GM13977 (cell line): ENCODE measurements at places on chromosomes 12 and 14.

GRCh38 chr14:101687756-101688546 lies 73.6 kb upstream of the PPP2R5C start:
- DNase-seq, result peak; percentile 6

GRCh38 chr14:51616724-51617409 lies 34.8 kb upstream of the FRMD6 start:
- DNase-seq, result no peak

DNA sequence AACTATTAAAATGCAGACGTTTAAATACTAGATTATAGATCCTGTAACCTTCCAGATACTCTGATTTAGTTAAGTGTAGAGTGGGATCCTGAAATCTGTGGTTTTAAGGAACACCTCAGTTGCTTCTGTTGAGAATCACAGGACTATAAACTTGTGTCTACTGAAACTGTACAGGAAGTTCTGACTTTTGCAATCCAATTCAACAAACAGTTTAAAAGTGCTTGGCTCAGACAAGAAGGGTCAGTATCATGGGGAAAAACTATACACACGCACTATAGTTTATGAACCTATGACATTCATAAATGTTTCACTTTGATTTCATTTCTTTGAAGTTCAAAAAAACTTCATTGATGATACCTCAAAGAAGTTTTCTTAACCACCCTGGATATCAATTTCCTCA lies 13.8 kb downstream of the PDE3A start:
- DNase-seq, result no peak

DNA sequence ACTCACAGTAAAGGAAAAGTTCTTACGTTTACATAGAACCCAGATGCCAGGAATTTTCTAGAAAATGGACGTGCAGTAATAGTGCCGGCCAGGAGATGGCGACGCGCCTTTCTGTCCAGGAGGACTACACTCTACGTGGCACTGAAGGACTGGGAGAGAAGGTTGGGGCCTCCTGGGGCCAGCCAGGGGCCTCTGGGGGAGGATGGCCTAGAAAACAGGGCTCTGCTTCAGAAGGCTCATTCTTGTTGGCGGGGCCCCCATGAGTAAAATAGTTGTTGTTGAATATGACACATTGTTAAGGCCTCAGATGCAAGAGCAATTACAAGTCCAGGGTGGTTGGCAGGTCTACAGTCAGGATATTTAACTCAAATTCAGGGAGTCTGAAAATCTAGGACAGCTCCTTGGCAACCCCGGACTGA lies 120.1 kb upstream of the MAX start:
- DNase-seq, result peak; percentile 60

DNA sequence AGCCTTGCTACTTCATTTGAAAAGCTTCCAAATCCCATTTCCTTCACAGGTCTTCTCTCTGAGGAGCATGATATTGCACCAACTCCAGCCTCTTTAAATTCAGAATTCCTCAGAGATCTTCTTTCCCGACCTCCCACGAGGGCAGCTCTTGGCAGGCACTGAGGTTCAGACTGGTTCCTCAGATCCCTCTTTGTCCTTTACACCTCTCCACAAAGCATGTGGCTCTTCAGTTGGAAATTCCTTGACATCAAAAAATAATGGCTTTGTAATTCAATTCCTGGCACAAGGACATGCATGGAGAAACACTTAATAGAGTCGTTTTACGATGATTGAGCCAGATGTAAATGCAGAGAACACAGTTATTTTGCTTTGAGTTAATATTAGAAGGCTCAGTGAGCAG lies 63.2 kb upstream of the TMX1 start:
- DNase-seq, result no peak

DNA sequence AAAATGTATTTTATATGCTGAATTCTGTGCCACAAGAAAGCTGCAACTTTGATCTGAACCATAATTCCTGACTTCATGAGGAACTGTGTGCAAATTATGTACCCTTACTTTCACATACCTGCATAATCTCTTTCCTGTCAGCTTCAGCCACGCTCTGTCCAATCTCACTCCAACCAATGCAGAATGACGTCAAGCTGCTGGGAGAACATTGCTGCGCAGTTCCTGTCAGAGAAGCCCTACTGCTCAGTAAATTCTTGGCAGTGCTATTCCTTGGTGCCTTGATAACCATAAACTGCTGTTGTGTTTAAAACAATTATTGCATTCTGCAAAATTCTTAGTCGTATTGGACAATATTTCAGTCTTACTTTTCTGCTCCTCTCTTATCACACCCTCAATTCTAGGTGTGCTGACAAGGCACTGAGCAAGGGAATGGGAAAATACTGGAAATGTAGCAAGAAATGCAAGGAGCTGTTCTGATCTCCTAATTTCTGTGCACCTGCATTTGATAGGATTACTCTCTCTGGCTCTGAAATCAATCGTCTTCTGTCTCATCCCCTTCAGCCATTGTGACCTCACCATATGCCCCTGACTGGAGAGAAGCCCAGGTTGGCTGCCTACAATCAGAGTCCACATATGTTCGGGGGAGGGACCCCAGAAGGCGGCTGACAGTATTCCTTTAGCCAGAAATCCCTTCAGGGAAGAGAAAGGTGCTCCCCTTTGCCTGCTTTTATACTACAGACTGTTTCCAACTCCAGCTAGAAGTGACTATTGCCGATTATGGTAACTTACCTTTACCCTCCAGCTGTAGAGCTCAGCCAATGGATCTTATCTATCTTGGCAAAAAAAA lies 274.9 kb upstream of the NOVA1 start:
- no peak for DNase-seq

DNA sequence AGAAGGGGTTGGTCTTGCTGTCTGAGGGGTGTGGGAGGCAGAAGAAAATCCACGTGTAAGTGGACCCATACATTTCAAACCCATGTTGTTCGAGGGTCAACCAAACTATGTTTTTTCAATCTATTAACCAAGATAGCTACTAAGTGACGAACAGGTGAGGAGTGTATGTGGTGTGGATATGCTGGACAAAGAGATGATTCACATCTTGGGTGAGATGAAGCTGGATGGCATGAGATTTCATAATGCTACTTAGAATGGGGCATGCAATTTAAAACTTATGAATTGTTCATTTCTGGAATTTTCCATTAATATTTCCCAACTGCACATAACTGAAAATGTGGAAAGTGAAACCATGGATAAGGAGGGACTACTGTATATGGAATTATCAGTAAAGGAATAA lies 17.9 kb upstream of the KTN1 start:
- DNase-seq, result no peak

DNA sequence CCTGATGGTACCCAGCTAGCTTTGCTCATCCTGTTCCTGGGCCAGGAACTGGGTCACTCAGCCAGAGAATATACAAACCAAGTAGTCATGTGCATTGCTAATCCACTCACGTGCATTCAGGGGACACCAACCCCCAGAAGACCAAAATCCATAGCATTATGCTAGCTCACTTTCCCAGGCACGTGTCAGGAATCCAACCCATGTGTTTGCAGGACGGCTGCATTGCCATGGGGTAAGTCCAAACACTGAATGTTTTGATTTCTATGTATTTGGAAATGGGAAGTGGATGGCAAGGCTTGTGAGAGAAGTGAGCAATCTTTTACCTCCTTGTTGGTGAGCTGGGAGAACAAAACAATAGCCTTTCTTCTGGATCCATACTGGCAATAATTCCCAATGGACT lies 87.1 kb upstream of the FOXN3 start:
- DNase-seq, result no peak

DNA sequence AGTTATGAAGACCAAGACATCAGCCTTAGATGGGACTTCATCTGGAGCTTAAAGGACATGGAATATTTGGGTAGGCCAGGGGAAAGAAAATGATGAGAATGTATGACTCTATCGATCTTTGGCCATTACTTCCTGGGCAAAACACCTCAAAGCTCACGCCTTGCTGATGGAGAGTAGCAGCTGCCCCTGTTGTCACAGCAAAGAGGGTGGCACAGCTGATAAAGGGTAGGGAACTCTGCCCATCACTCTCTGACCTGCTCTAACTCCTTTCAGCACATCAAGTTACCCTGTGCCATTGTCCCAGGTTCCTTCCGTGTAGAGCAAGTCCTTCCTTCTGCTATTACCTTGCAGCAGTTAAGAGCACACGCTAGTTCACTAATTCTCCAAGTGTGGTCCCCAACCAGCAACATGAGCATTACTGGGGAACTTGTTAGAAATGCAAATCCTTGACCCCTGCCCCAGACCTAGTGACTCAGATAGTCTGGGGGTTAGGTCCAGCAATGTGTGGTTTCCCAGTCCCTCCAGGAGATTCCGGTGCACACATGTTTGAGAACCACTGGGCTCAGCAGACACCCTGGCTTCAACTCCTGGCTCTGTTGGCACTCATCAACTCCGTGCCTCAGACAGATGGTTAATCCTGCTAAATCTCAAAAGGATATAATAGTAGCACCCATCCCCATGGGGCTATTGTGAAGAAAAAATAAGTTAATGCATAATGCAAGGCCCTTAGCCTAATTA lies 93.7 kb upstream of the EEA1 start:
- DNase-seq, result no peak

DNA sequence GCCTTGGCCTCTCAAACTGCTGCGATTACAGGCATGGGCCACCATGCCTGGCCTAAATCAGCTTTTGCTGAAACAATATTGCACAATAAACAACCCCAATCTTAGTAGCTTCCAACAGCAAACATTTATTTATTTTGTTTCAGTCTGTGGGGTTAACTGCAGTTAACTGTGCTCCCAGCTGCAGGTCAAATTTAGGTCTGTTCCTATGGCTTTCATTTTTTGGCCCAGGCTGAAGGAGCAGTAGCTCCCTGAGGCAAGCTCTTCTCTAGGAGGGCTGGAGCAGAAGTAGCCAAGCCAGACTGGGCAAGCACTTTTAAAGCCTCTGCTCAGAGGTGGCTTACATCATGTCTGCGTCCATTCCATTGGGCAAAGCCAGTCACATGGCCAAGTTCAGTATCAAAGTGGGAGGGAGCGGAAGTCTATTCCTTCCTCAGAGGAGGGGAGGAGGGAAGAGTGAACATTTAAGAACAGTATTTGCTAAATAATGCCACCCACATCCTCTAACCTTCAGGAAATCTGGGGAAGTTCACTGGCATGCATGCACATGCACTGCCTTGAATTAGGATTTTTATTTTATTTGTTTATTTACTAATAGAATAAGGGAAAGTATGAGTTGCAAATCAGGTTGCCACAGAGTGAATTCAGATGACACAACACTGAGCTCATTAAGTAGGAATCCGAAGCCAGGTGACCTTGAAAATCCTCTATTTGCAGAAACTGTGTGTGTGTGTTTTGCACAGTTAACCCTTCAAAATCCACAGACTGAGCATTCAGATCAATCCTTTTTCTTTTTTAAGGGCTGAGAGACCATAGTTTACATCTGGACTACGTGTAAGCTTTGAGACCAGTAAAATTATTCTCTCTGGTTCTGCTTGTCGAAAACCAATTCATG lies 122.0 kb upstream of the SEL1L start:
- no peak for DNase-seq

- peak; percentile 11 for DNase-seq
Measured at GRCh38 chr14:68181519-68182326, 362.1 kb downstream of the RAD51B start.

- no peak for DNase-seq
Measured at GRCh38 chr12:113910751-113911272, 55.3 kb downstream of the RBM19 start.

DNA sequence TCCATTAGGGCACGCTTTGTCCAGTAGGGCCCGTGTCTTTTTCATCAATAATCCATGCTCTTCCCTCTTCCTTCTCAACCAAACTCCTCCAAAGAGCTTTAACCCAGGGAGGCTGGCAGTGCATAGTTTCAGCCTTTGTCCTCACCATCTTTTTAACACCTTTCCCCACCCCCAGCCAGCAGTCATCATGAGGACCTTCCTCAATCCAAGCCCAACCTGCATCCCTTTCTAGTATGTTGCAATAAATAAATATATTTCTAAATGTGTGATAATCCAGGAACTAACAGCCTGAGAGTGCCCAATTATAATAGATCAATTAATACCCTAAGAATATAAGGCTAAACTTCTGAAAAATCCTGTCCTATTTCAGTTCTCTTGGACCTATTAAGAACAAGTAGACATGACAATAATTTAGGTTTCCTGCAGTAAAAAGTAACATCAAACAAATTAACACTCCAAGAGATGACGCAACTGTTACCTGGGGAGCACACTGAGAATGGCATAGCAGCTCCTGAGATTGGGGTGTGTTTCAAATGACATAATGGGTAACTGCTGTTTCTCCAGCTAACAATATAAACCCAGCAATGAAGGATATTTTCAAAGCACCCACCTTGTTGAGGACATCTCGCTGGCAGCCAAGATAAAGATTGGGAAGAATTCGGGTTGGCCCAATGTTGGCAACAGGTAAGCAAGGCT lies 62.6 kb downstream of the DUSP16 start:
- no peak for DNase-seq

DNA sequence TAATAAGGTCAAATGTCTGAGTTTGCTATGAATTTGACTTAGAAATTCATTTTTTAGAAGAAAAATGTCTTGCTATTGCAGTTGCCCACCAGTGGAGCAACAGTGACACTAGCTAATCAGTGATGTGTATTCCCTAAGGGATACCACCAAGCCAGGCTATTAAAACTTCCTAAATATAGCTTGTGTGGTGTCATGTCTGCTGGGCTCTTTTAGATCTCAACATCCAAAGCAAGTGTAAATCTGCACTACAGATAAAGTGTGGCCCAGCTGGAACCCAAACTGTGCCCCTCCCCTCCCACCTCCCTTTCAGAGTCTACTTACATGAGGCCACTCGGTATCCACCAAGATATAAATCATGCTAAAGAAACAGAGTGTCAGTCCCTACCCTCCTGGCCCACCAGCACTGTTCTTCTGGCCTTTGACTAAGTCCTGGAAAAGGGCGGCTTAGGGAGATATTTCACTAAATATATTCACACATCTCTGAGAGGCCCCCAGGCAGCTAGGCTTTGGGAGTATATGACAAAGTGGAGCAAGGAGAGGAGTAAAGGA lies 53.8 kb downstream of the SLC35F4 start:
- DNase-seq, result no peak

- DNase-seq, result no peak
Measured at GRCh38 chr14:95225251-95225887, 68.0 kb upstream of the DICER1 start.

DNA sequence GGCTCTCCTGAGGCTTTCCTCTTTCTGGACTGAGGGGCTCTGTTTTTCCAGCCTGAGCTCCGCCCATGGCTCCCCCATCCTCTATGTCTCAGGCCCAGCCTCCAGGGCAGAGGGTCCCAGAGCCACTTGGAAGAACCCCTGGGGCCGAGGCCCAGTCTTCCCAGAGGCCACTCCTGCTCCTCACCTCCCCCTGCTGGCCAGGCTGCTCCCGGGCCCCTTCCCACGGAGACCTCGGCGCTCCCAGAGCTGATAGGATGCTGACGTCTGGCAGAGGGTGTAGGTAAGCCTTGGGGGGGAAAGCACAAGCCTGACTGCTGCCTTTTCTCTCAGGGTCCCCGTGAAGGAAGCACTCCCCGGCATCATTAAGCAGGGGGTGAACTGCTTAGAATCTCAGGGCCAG lies 51.4 kb downstream of the ERH start:
- no peak for DNase-seq

- DNase-seq, result no peak
Measured at GRCh38 chr14:94583557-94583956, 2.3 kb downstream of the SERPINA5 start.

- DNase-seq, result no peak
Measured at GRCh38 chr12:74446466-74446865, 91.2 kb upstream of the ATXN7L3B start.

GRCh38 chr12:116535241-116535640 lies 23.9 kb upstream of the MAP1LC3B2 start:
- no peak for DNase-seq
